ENCODE measurements at places on chromosomes 1 and 21.

DNA sequence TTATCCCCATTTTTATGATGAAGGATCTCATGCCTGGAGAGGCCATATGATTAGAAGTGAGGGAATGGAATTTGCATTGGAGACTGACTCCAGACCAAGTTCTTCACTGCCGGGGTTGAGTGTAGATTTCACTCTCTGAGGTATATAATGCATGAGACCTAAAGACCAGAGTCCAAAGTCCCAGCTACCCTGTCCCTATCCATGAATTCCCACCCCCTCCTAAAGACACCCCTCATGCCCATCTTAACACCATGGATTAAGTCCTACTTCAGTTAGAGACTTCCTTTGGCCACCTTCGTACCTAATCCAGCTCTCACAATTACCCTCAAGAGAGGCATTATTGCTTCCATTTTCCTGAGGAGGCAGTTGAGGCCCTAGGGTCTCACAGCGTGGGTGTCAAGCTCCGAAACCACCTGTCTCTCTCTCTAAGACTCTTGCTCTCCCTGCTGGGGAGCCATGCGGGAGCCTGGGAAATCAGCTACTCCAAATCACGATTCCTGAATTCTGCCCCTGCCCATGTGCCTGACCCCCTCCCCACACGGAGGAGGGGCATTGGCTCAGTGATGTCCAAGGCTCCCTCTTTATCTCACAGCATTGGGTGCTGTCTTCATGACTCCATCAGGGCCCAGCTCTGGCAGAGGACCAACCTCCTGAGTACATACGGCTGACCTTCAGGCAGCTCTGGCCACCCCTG is 11.7 kb upstream of the FOXO6 start:
- no peak overlapping the region for H3K27ac ChIP-seq
- H3K4me1 ChIP-seq, result no peaks in the 10 kb centered on the region
- H3K27me3 ChIP-seq, result no peaks in the 10 kb centered on the region
- H3K4me3 ChIP-seq, result no peak overlapping the region
- DNase-seq, result no peak
- H3K36me3 ChIP-seq, result no peaks in the 10 kb centered on the region

GRCh38 chr1:113390871-113391648 is 745 bp downstream of the MAGI3 start:
- peak; percentile 61 for DNase-seq
- peaks cover 8% of the 10 kb centered on the region for H3K4me1 ChIP-seq
- H3K4me3 ChIP-seq, result peak overlapping the region; percentile 97

DNA sequence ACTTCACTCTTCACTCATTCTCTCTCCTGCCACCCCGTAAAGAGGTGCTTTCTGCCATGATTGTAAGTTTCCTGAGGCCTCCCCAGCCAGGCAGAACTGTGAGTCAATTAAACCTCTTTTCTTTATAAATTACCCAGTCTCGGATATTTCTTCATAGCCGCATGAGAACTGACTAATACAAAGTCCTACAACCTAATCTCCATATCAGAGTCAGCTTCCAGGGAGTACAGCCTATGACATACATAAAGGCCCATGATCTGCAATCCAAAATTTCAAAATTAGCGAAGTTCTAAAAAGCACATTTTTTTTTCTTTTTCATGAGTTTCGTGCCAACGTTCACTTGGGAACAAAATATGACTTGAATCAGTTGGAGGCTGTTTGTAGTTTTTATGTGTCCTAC is 256.9 kb upstream of the DUSP10 start:
- H3K4me3 ChIP-seq, result no peak overlapping the region
- no peaks in the 10 kb centered on the region for H3K36me3 ChIP-seq
- DNase-seq, result no peak
- H3K27ac ChIP-seq, result no peak overlapping the region
- no peaks in the 10 kb centered on the region for H3K4me1 ChIP-seq

DNA sequence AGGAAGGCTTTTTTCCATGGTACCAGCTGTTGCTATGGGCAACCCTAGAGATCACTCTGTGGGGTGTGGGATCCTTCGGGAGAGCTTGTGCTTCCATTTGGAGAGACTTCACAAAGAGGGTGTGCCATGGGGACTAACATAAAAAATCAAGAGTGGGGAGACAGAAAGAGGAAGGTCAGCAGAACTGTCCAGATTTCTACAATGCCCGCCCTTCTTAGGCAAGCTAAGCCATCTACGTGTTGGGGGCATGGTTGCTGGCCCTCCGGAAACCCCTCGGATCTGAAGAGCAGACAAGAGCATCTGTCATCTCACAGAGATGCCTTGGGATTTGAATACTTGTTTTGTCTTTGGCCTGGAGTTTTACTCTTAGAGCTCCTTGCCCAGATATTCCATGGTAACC is 83.9 kb upstream of the ZNF648 start:
- H3K4me3 ChIP-seq, result no peak overlapping the region
- peaks cover 20% of the 10 kb centered on the region for H3K4me1 ChIP-seq
- H3K27ac ChIP-seq, result no peak overlapping the region
- no peaks in the 10 kb centered on the region for H3K27me3 ChIP-seq
- no peaks in the 10 kb centered on the region for H3K36me3 ChIP-seq

DNA sequence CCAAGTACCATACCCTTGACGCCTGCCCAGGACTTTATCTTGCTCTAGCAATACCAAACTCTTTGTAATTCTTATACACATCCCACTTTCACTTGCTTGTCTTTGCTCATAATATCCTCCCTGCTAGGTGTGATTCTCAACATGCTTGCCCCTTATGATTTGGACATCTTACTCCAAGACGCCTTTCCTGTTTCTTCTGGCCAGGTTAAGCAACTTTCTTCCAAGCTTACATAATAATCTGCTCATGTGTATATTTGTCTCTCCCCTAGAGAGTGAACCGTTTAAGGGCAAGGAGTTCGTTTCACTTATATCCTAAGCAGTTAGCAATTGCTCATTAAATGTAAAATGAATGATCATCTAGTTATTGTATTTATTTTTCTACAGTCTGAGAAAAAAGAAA is 21.8 kb downstream of the CRYZL1 start:
- H3K4me3 ChIP-seq, result no peak overlapping the region
- H3K4me1 ChIP-seq, result peaks cover 11% of the 10 kb centered on the region
- H3K27ac ChIP-seq, result no peak overlapping the region
- peaks cover 11% of the 10 kb centered on the region for H3K36me3 ChIP-seq
- H3K27me3 ChIP-seq, result no peaks in the 10 kb centered on the region
- no peak for DNase-seq

DNA sequence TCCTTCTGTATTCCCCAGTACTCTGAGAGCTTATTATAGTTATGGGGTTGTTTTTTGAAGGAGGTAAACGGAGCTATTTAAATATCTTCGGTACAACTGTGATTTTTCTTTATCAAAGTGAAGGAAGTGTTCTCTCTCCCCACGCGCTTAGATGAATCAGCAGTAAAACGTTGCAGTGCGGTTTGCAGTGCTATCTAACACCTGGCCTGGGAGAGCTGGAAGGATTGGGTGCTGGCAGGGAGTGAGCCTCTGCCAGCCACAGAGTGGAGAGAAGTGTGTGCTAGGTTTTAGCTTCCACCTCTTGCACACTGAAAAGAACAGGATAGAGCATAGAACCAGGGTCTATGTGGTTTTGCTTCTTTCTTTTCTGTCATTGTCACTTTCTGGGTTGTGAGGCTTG is 165.9 kb downstream of the SDCCAG8 start:
- no peak overlapping the region for H3K27ac ChIP-seq
- H3K4me1 ChIP-seq, result peaks cover 14% of the 10 kb centered on the region
- H3K4me3 ChIP-seq, result no peak overlapping the region
- DNase-seq, result peak; percentile 36

GRCh38 chr1:42211224-42211623 is 46.7 kb upstream of the GUCA2A start:
- peaks cover 17% of the 10 kb centered on the region for H3K4me1 ChIP-seq
- H3K27me3 ChIP-seq, result no peaks in the 10 kb centered on the region
- H3K4me3 ChIP-seq, result no peak overlapping the region
- H3K27ac ChIP-seq, result no peak overlapping the region

DNA sequence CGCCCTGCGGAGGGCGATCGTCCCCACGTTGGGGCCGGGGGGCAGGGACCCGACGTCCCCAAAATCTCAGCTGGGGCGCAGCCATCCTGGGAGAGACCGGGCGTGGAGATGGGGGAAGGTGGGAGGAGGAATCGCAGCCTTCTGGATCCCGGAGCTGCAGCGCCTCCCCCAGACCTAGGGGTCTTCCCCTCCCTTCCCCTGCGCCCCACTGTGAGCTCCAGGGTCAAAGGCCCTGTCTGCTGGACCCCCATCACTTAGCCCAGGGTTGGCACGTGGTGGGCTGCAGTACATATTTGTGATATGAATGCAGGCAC is 90.2 kb upstream of the VAMP3 start:
- peaks cover 27% of the 10 kb centered on the region for H3K27me3 ChIP-seq
- no peak for DNase-seq
- H3K27ac ChIP-seq, result no peak overlapping the region
- H3K36me3 ChIP-seq, result no peaks in the 10 kb centered on the region
- peaks cover 8% of the 10 kb centered on the region for H3K4me1 ChIP-seq

- DNase-seq, result no peak
- H3K27me3 ChIP-seq, result no peaks in the 10 kb centered on the region
- no peaks in the 10 kb centered on the region for H3K36me3 ChIP-seq
- peaks cover 10% of the 10 kb centered on the region for H3K4me1 ChIP-seq
Measured at GRCh38 chr1:19336543-19336942, 24.4 kb downstream of the SLC66A1 start.

- no peaks in the 10 kb centered on the region for H3K4me1 ChIP-seq
- H3K27me3 ChIP-seq, result no peaks in the 10 kb centered on the region
- H3K4me3 ChIP-seq, result no peak overlapping the region
- no peak for DNase-seq
- no peak overlapping the region for H3K27ac ChIP-seq
Measured at GRCh38 chr1:5913876-5914275, 78.3 kb downstream of the NPHP4 start.

DNA sequence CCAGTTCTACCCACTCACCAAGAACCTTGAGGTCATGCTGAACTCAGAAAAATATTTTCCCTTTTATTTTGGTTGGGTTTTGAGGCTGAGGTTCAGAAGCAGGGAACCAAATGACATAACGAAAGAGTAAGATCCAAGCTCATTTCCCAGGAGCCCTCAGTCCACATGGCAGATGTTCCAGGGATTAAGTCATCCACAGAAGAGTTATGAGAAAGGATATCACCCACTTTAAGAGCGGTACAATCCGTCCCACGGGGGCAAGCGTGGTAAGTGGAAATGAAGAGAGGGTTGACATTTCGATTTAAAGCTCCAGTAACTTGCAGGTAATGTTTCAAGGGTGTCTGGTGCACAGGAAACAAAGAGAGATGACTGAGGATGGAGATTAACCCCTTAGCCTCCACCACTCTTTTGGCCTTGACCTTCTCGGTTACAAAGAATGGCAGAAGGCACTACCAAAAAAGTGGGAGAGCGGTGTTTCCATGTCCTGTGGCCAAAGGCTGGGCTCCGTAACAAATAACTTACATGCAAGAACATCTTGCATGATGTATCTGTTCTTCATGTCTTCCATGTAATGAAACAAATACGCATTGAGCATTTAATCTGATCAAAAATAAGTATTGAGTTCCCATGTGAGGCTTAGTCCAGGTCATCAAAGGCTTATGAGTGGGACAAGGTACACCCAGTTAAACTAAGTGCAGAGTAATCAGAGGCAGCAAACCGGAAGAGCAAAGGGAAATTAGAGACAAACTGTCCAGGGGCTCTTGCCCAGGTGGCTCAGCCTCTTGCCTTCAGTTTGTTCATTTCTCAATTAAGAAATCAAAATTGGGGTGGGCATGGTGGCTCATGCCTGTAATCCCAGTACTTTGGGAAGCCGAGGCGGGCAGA is 241.4 kb downstream of the TOMM20 start:
- no peaks in the 10 kb centered on the region for H3K27me3 ChIP-seq
- H3K27ac ChIP-seq, result no peak overlapping the region
- DNase-seq, result no peak
- H3K4me3 ChIP-seq, result no peak overlapping the region
- no peaks in the 10 kb centered on the region for H3K4me1 ChIP-seq

DNA sequence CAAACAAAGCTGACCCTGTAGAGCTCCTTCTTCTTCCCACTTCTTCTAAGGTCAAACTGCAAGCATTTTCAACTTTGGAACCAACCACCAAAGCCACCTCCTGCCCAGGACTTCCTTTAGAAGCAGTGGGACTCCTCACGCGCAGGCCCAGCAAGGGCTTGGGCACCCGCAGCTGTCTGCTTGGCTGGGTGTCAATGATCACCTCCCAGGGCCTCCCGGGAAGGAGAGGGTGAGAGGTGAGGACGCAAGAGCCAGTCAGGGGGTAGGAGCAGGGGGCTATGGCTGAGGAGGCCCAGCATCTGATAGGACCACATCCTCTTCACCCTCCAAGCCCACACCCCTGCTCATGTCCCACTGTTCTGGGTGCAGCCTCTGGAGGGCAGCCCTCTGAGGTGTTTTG is 10.2 kb downstream of the KLHL21 start:
- no peaks in the 10 kb centered on the region for H3K36me3 ChIP-seq
- DNase-seq, result no peak
- no peaks in the 10 kb centered on the region for H3K4me1 ChIP-seq
- H3K4me3 ChIP-seq, result no peak overlapping the region

- no peak for DNase-seq
- H3K27ac ChIP-seq, result no peak overlapping the region
- no peaks in the 10 kb centered on the region for H3K27me3 ChIP-seq
- no peaks in the 10 kb centered on the region for H3K4me1 ChIP-seq
- H3K36me3 ChIP-seq, result no peaks in the 10 kb centered on the region
Measured at GRCh38 chr1:25460020-25460419, 29.3 kb downstream of the MACO1 start.
